Stimulated activated CD4-positive, alpha-beta T cell treated with anti-CD3 and anti-CD28 coated beads, Interleukin-4, amount 100 ng/mL, for 4 hours (primary cell): ENCODE measurements at places on chromosomes 3 and 15.

- no peak for DNase-seq
Measured at GRCh38 chr3:128483657-128484403, 9.2 kb downstream of the GATA2 start.

- no peak for DNase-seq
Measured at GRCh38 chr3:195068084-195069080, 202.6 kb downstream of the XXYLT1 start.

DNA sequence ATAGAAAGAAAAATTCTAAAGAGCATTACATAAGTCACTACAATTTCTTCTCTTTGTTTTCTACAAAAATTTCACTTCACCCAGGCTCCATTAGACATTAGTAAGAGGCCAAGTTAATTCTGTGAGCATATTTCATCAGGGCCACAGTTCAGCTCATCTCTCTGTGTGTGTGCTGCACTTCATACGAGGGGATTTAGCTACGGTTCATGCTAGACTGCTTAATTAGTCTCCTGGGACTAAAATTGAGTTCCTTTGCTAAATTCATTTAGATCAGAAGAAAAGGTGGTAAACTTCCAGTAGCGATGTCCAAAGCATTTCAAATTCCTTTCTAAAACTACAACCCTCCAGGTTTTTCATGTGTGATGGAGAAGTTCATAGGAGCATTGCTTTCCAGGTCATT lies 83.1 kb upstream of the SETMAR start:
- no peak for DNase-seq

- DNase-seq, result no peak
Measured at GRCh38 chr3:66104535-66104934, 65.8 kb upstream of the MAGI1 start.

DNA sequence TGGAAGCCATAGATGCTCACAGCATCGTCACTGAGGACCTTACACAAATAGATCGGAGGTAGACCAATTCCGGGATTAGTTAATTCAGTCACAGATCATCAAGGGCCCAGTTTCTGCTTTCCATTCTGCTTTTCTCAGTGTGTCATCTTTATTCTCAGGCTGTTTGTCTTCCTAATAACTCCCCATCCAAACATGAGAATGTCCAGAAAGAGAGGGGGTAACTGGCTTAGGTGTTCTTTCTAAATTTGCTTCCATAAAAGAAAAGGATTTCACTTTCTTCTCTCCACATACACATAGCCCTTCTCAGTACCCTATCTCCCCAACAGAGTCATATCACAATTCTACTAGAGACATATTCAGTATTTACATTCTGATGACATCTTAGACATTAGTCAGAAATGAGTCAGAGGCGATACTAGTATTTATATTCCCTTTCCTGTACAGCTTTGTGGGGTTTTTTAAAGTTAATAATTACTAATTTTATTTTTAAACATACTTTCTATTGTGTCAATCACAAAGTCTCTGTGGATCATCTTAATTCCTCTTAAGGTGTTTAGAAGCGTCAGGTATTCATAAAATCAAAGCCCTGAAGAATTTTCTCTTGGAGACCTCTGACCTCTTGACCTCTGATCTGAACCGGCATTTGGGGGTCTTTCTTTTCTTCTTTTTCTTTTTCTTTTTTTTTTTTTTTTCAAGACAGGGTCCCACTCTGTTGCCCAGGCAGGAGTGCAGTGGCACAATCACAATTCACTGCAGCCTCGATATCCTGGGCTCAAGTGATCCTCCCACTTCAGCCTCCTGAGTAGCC lies 24.3 kb upstream of the IL12A start:
- DNase-seq, result no peak

DNA sequence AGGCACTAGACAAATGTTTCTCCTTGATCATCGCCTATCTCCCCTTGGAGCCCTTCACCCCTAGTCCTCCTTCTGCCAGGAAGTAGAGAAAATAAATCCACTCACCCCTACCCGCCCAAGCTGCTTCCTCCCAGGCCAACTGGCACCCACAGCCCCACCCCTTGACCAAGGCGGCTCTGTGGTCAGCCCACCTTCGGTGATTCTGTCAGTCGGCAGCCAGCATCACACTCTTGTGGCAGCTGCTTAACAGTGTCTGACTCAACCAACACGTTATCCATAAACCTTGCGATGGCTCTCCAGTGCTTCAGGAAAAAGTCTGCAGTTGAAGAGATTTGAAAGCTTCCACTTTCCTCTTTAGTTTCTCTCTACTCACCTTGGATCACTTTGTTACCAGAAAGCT lies 7.6 kb downstream of the SHF start:
- no peak for DNase-seq

DNA sequence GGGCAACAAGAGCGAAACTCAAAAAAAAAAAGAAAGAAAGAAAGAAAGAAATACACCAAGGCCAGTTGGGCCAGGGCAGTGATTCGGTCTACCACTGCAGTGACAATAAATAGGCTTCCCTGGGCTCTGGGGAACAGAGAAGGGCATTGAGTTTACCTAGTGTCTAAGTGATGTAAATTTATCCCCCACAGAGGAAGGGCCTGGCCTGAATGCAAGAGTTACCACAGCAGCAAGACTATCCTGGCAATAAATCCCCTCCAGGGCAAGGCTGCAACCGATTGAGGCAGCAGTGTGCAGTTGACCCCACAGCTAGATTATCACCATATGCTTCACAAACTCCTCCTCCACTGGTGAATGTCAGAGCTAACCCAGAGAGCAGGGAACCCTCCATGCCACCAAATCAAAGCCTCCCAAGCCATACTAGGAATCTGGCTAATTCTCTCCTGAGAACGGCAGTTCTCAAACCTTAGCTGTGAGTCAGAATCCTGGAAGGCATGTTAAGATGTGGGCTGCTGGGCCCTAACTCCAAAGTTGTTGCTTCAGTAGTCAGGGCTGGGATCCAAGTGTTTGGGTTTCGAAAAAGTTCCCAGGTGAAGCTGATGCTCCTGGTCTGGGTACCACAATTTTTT lies 64.3 kb upstream of the GATM start:
- DNase-seq, result no peak
